NCI-H2029 treated with DMSO at 0.1 percent for 48 hours (cell line): ENCODE measurements at places on chromosomes 6 and 20.

- no peak for DNase-seq
These were observed 120.4 kb downstream of the SYNDIG1 start for GRCh38 chr20:24589815-24590177.

DNA sequence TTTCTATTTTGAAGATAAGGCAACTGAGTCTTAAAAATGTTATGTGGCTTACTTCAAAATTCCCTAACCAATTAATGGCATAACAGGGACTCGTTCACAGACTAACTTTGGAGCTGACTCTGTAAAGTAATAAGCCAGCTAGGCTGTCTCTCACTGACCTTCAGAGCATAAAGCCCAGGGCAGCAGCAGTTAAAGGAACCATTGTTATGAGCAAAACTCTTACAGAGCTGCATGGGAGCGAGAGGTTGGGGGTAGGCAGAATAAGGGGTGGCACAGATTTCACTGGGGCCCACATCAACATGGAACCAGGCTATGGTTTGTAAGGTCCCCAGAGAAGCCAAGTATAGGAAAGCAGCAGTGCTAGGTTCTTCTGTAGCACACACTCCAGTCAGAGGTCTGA, 637.8 kb downstream of the RFPL4B start:
- no peak for DNase-seq

DNA sequence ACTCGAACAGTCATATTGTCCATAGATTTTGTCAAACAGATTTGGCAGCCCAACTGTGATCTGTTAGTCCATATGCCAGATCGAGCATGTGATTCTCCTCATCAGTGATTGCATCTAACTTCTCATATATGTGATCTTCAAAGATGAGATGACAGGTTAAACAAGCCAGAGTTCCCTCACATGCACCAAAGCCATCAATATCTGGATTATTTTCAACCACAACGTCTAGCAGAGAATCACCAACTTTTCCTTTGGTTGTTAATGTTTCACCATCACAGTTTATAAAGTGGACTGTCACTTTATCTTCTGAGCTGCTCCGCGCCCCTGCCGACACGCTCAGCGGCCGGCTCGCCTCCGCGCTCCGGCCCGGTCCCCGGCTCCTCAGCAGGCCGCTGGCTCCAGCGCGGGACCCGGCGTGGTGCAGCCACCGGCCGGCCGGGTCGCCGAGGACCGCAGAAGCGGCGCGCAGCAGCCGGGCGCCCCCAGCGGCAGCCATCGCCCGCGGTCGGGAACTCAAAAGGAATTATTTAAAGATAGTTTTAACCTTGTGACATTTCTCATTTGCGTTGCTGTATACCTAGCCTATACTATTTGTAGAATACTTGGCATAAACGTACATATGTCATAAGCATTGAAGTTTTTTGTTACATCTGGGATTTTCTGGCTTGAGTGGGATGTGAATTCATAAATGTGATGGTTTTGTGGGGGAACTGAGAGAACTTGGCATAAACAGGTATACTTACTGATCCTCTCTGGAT, 40.1 kb upstream of the DYNLRB1 start:
- no peak for DNase-seq

GRCh38 chr6:2899596-2899995, 3.5 kb downstream of the SERPINB9 start:
- DNase-seq: no peak

GRCh38 chr20:61986762-61987321, 78.8 kb downstream of the TAF4 start:
- DNase-seq: no peak

DNA sequence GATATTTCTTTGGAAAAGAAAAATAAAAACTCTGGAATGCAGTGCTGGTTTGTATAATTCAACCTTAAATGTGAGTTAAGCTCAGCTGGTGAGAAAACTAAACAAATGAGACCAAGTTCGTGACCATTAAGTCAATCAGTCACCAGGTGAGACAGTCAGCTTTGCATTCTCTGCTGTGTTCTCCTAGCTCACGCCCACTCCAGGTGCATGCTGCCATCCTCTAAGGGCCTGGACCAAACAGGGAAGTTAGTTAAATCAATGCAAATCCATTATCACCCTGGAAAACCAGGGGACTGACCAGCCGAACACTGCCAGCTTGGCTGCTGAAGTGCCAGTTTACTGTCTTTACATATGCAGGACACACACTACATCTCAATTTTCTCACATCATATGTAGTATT, 7.2 kb downstream of the TPBG start:
- no peak for DNase-seq

DNA sequence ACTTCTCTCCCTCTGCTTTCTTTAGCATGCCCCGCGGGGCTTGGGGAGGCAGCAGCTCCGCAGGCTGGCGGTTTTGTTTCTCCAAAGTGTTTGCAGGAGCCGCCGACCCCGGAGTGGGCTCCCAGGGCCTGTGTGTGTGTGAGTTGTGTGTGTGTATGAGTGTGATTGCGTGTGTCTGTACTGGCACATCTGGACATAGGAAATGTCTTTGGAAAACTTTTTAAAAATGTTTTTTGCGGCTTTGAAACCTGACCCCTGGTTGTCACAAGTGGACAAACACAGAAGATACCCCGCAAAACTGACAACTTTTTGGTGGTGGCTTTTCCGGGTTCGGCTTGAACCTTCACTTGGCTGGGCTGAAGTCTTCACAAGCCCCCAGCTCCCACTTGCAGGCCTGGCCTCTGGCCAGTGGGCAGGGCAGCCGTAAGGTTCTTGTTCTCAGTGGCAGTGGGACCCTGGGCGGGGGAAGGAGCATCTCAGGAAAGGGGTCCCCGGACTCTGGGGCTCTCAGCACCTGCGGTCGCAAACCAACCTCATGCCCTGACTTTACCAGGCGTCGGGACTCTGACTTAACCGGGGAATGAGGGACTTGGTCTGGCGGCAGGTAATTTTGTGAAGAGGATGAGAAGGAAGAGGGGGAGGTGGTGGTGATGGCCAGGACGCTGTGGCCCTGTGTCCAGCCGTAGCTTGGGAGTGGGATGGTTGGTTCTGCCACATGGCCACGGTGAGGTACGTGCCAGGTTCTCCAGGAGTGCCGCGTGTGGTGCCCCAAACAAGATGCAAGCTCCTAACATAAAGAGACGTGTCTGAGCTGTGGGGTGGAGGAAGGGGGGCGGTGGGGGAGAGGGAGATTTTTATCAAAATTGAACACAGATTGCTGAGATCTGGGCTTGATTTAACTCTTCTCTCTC, 619 bp downstream of the DAAM2 start:
- DNase-seq: no peak

- peak; percentile 51 for DNase-seq
These were observed 90.0 kb downstream of the RPP40 start for GRCh38 chr6:4913705-4914419.

- DNase-seq: peak; percentile 45
These were observed 72.1 kb downstream of the TRAM2 start for GRCh38 chr6:52504782-52505136.

DNA sequence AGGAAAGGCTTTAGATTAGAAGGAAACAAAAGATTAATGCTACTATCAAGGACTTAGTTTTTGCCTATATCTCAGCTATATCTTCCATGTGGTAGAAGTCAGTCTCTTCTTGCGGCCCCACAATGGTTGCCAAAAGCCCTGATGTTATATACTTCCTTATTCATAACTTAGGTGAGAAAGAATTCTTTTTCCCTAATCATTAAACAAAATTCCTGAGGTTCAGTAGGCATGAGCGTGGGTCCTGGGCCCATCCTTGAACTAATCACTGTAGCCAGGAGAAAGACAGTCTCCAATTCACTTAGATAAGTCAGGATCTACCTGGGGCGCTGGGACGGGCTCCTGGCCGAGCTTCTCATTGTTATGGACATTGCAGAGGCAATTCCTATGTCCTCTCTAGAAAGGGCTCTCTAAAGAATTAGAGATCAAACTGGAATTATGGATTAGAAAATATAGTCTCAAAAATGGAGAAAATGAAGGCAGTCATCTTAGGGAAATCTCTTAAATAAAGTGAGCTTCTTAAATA, 134.3 kb downstream of the KIF6 start:
- no peak for DNase-seq

GRCh38 chr20:34604980-34605788, 46.7 kb downstream of the MAP1LC3A start:
- no peak for DNase-seq

- no peak for DNase-seq
These were observed 91.9 kb upstream of the TSHZ2 start for GRCh38 chr20:52880259-52880658.

- DNase-seq: no peak
These were observed 81.4 kb downstream of the ANKS1A start for GRCh38 chr6:34970488-34970887.

DNA sequence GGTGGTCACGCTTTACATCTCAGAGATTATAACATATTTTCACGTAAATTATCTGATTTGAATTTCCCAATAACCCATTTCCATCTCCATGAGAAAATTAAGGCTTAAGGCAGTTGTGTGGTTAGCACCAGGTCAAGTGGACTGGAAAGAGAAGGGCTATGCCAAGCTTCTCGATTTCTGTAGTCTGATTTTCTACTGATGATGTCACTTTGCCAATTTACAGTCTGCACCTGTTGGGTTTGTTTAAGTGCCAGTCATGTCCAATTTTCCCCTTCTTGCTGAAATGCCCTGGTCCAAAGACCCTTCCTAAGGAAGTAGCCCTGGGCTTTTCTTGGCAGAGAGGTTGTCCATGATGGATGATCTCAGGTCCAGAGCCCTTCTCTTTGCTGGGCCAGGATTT, 562.3 kb upstream of the BTBD3 start:
- no peak for DNase-seq

DNA sequence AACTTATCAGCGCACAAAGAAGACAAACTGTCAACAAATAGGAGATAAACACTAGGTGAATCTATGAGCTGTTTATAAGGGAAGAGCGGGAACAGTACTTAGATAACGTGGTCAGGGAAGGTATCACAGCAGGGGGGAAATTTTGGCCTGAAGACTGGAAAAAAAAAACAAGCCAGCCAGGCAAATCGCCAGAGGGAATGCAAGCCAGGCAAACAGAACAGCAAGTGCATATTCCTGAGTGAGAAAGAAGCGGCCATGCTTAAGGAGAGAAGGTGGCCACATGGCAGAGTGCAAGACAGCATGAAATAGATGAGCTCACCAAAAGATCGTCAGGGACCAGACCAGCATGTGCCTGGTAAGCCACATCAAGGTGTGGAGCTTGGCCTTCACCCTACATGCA, 466.5 kb upstream of the ARID1B start:
- DNase-seq: peak; percentile 33

- no peak for DNase-seq
These were observed 34.7 kb upstream of the TOP1 start for GRCh38 chr20:40993794-40994540.

GRCh38 chr6:3007571-3007970, 7.9 kb downstream of the NQO2 start:
- no peak for DNase-seq

GRCh38 chr6:56759521-56759920, 116.8 kb upstream of the DST start:
- no peak for DNase-seq

GRCh38 chr6:151901009-151901411, 93.5 kb downstream of the ESR1 start:
- no peak for DNase-seq

- no peak for DNase-seq
These were observed 59.2 kb downstream of the DAAM2 start for GRCh38 chr6:39851331-39851730.

- DNase-seq: no peak
These were observed 9.1 kb downstream of the HIVEP2 start for GRCh38 chr6:142935553-142936517.

DNA sequence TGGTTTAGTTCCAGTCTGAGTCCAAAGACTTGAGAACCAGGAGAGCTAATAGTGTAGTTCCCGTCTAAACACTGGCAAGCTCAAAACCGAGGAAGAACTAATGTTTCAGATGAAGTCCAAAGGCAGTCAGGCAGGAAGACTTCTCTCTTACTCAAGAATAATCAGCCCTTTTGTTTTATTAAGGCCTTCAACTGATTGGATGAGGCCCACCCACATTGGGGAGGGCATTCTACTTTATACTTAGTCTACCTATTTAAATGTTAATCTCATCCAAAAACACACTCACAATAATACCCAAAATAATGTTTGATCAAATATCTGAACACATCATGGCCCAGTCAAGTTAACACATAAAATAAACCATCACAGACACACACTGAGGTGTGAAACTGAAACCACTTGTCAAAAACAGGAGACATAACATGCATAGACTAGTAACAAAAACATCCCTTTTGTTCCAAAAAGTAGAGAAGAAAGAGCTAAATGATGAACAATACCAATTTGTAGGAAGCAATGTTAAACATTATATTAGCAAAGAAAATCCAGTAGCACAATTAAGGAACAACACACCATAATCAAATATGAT, 50.2 kb upstream of the SENP6 start:
- DNase-seq: no peak

- no peak for DNase-seq
These were observed 7.3 kb upstream of the RNF24 start for GRCh38 chr20:4022386-4023286.

GRCh38 chr20:62618611-62619529, 23.4 kb upstream of the SLCO4A1 start:
- no peak for DNase-seq

GRCh38 chr6:143026696-143027449, 33.8 kb upstream of the AIG1 start:
- DNase-seq: no peak

GRCh38 chr20:20734475-20734948, 22.1 kb upstream of the RALGAPA2 start:
- no peak for DNase-seq

DNA sequence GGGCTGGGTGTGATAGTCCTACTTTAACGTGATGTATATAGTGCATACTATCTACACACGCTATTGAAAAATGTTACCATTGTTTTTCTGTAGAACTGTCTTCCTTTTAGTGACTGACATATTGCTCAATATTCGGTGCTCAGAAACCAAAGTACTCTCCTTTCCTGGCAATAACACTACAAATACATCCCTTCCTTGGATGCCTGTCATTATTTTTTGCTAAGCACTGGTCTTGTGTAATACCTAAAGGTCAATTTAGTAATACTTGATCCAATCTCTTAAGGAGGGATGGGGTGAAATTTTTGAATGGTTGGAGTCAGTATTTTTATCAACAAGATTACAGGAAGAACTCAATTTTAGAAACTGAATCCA, 23.9 kb downstream of the CNR1 start:
- no peak for DNase-seq

- no peak for DNase-seq
These were observed 92.5 kb upstream of the NXT1 start for GRCh38 chr20:23257848-23258746.

DNA sequence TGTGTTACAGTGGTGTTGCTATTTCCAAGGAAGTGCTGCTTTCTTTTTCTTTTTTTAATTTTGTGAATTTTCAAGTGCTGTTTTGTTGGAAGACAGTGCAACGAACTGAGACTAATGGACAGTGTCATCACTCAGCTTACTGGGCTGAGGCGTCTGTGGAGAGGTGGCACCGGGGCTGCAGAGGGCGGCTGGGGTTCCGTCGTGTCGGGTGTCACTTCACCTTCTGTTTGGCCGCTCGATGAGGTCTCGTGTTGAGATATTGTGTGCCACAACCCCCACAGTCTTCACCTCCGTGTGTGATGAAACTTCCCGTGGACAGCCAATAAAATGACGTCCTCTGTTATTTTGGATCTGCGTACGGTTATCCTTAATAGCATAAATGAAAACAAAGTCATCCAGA, 149.4 kb upstream of the SNX9 start:
- no peak for DNase-seq
